ENCODE measurements at places on chromosomes 6 and 20.

- DNase-seq: peak; percentile 49
Measured at GRCh38 chr6:99151634-99152346, 197.7 kb downstream of the FAXC start.

DNA sequence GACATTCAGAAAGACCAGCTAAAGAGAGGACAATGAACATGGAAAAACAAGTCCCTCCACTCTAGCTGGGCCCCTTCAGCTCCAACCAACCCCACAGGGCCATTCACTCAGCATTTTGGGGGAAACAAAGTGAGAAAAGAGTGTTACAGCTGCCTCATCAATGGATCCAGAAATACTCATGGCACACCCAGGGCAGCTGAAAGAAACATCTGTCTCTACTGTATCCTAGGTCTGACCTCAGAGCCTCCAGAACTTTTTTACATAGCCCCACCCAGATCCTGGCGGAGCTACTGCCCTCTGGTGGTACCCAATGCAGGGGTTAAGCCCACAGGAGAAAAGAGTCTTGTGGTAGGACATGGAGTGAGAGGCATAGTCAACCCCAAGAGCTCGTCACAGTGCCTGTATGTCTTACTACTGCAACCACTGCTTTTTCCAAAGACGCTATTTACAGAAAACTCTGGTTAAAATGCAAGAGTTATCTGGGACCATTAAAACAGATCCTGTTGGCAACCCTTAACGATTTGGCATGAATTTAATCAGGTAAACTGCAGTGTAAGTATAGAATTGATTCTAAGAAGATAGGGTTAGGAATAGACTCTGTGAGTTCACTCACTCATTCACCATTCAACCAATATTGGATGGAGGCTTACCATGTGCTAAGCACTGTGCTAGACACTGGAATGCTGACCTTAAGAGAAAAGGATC lies 37.4 kb upstream of the FAM83C start:
- peak; percentile 27 for DNase-seq

GRCh38 chr6:136249336-136249735 lies 775 bp downstream of the MTFR2 start:
- DNase-seq: no peak

DNA sequence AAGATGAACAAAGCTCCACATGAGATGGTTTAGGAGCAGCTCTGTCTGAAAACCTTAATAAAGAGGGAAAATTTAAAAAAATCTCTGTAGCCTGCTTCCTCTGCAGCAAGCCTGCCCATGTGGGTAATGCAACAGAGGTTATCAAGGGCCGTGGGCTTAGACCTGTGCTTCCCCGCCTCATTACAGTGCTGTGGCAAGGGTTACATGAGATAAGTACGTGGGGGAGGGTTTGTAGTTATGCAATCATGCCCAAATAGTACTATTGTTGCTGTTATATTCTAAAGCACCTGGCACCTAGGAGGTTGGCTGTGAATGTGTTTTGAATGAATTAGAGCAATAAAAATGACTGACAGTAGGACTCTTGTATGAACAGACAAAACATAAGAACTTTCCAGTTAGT lies 68.3 kb downstream of the PKHD1 start:
- no peak for DNase-seq

DNA sequence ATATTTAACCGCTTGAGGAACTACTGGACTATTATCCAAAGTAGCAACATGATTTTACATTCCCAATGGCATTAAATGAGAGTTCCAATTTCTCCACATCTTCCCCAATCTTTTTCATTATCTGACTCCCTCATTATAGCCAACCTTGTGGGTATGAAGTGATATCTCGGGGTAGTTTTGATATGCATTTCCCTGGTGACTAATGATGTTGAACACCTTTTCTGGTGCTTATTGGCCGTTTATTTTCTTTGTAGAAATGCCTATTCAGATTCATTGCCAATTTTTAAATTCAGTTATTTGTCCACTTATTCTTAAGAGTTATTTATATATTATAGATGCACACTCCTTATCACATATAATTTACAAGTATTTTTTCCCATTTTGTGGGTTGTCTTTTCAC lies 129.0 kb downstream of the MMS22L start:
- no peak for DNase-seq

- DNase-seq: no peak
Measured at GRCh38 chr6:133768656-133769295, 120.1 kb upstream of the TCF21 start.

- DNase-seq: peak; percentile 54
Measured at GRCh38 chr6:99330159-99330558, 19.3 kb downstream of the FAXC start.

GRCh38 chr6:2192976-2193375 lies 52.4 kb downstream of the GMDS start:
- no peak for DNase-seq

DNA sequence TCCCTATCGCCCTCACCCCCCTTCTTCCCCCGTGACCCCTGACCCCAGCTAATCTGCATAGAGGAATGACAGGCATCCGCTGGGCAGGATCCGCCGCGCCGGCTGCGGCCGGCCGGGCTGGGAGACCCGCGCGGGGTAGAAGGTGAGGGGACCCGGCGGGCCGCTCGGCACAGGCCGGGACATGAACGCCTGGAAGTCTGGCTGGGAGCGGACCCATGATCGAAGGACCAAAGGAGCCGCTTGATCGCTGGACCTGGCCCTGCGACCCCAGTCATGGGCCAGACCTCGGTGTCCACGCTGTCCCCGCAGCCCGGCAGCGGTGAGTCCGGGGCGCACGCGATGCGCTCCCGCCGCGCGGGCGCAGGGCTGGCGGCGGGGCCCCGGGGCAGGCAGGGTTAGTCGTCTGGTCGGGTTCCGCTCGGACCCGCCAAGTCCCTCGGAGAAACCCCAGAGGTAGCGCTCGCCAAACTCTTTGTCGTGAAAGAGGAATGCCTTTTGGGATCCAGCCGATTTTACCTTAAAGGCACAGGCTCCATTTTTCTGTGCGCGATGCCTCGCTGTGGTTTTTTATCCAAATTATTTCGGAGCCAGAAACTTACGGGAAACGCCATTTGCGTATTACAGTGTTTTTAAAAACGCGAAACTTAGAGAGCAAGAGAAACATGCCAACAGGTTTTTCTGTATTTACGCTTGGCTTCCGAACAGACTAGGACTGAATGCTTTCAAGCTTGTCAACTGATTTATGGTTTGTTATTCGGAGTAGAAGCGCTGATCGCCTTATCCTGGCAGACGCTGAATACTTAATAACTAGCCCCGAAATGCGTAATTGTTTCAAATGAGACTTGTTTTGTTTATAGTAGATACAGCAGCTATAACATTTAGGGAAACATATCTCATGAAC lies at the start of gene PHACTR2:
TSS of gene PHACTR2 (plus strand) at position 75 of the 901 bp plus-strand sequence. CDS start at position 274, 199 bp downstream.
- DNase-seq: peak; percentile 37

DNA sequence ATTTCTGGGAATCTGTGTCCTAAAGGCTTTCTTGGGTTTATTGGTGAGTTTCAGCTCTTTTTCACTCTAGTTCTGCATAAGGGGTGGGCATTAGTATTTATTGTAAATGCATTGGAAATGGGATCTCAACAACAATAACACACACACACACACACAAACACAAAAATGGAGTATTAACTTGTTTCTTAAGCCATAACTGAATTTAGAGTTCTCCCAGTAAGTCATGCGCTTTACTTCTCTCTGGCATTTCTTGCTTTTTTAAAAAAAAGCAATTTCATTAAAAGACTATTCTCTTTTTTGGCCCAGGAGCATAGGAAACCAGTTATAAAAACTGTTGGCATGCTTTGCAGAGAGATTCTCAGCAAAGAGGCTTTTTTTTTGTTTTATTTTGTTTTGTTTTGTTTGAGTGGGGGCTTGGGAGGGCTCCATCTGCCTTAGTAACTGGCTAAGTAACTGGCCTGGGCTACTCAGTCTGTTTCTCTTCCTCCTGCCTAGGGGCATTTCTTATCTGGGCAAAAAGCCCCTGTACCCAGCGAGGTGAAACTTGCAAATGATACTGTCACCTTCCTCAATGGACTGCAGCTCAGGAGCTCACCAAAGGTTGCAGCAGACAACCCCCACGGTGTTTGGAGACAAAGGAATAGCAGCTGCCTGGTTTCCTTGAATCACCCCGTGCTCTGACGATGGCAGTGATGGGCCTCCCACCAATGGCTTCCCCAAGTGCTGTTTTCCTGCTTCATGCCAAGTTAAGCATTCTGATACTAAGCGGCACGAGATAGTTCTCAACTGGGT lies 128.5 kb downstream of the BCAS1 start:
- no peak for DNase-seq

DNA sequence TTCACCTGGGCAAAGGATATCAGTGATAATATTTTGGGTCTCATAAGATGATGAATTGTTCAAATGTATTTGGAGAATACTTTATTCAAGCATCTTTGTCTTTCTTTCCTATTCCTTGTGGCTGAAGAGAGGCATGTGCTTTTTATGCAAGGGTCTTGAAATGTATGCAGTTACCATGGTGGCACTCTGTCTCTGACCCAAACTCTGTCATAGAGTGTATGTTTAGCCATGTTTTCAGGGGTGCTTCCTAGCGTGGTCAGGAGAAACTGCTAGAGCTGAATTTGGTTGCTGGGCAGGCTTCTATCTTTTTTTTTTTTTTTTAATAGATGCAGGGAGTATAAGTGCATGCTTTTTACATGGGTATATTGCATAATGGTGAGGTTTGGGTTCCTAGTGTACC lies 15.4 kb downstream of the UST start:
- no peak for DNase-seq

DNA sequence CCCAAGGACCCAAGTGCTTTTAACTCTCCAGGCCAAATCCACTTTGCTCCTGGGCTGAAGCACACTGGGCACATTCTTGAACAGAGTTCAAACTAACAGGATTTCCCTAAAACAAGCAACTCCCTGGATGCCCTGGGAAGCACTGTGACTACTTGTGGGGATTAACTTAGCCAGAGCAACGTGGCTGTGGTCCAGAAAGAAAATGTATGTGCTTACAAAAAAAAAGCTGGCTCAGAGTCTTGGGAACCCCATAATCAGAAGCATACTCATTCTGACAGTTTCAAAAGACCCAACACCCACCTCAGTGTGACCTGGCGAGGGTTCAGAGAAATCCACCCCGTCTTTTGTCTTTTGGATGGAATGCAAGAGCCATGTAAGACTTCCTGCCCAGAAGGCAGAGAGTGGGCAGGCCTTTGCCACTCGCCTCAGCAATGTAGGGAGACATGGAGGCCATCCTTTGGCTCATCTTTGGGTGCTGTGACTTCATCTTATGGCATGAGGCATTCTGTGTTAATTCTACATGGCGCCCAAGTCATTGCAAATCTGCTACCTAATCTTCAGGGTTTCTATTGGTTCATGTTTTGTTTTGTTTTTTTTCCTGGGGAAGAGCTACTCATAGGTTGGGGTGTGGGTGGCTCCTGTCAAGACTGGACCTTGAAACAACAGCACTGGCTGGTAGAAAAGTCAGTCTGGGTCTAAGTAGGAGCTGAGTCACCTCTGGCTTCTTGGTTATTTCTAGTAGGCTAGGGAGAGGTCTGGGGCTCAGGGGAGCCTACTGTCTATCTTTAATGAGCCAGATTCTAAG lies 248.6 kb upstream of the SUPT3H start:
- no peak for DNase-seq

GRCh38 chr6:170276369-170277057 lies 14.4 kb downstream of the DLL1 start:
- no peak for DNase-seq

- no peak for DNase-seq
Measured at GRCh38 chr6:21201637-21202350, 391.8 kb upstream of the SOX4 start.

DNA sequence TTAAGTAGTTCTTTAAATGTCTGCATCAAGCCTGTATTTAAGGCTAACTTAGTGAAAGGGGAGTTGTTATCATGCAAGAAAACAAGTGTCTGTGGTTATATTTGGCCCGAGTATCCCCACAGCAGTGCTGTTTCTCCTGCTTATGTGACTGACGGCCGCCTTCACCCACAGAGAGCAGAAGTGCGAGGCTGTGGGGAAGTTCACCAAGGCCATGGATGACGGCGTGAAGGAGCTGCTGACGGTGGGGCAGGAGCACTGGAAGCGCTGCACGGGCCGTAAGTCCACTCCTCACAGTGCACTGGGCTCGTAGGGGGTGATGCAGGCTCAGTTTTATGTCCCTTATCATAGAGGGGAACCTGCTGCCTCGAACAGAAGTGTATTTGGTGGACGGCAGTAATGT lies 53.2 kb upstream of the SYNJ2 start:
- DNase-seq: no peak

DNA sequence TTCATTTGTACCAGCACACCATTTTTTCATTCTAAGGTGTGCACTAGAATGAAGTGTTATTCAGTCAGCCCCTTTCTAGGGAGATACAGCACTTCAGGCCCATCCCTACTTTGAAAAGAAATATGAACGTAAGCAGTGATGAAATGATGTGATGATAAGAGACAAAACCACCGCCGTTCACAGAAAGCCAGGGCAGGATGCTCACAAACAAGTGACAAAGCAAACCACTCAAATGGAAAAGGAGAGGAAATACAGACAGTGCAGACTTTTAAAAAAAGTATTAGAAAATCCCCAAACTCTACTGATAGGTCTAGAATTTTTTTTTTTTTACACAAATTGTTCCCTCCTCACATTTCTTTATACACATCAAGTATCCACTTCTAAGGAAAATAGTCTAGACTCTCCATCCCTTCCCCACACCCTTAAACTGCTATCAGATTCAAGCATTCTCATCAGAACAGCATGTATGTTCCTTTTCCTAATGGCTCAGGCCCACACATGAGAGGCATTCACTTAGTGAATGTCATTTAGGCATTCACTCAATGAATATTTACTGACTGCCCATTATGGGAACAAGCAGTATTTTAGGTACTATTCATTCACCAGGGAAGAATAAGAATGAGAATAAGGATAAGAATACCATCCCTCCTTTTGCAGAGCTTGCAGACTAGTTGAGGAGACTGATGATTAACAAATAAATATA lies 243.5 kb downstream of the GMPR start:
- no peak for DNase-seq

DNA sequence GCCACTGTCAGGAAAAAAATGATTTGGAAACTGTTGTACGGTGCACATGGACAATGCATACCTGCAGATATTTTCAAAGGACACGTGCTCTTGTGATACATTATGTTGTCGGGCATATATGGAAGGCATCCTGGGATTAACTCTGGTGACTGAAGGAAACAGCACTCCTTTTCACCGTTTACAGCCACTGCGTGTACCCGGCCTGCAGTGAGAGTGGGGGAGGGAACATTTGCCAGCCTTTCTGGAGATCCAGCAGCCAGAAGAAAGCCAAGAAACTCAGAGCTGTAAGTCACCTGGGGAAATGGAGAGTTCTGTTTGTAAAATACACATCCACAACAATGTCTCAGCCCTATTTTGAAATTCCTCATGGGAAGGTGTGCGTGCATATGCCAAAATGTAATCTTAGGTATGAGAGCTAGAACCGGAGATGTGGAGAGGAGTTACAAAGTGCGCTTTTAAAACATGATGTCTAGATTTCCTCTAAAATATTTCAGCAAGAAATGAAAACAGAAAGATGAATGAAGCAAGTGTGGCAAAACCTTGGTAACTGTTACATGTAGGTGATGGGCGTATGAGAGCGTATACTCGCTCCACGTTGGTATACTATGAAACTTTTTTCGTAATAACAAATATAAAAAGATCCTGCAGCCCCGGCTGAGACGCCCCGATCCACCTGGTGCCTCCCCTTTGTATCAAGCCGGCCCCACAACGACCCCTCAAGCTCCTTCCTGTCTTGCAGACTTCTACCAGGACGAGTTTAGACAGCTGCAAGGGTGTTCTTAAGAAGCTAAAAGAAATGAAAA lies 8.6 kb upstream of the FOXF2 start:
- DNase-seq: no peak
